ENCODE measurements at places on chromosomes 4 and X.
A peak's percentile ranks its signal among the peaks of the same experiment; 100 is the strongest.

GRCh38 chr4:121189326-121190215 lies 25.4 kb upstream of the TNIP3 start:
- DNase-seq, result no peak

- no peak for DNase-seq
Observed at GRCh38 chrX:45954026-45954425, 591.2 kb downstream of the ZNF674 start.

- DNase-seq, result no peak
Observed at GRCh38 chrX:45198706-45199105, 2.0 kb downstream of the DIPK2B start.

DNA sequence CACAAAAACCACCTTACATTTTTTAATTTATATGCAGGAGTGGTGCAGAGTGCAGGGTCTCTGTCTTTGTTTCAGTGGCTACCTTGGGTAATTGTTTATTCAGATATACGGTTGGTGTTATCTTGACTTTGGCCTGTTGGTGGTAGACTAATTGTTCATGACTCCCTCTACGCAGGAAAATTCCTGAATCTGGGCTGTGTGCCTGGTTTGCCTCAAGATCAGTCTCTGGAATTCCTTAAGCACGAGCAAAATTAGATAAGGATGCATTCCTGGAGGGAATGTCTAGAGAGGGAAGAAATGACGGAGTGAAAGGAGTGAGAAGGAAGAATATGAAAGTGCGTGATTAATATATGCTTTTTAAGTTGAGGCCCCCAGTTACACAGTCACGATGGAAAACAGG lies 576.9 kb upstream of the PCDH10 start:
- DNase-seq, result no peak

- no peak for DNase-seq
Observed at GRCh38 chr4:88975958-88976774, 80.8 kb downstream of the FAM13A start.

DNA sequence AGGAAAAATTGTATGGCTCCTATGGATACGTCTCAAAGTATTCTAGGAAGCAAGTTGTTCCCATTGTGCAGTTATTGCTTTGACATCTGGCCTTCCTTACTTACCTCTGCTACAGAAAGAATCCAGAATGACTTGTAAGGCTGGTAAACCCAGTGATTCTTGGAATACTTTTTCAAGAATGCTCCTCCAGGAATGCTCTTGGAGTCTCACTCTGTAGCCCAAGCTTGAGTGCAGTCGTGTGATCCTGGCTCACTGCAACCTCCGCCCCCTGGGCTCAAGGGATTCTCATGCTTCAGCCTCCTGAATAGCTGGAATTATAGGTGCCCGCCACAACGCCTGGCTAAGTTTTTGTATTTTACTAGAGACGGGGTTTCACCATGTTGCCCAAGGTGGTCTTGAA lies 38.1 kb downstream of the GAB1 start:
- no peak for DNase-seq

DNA sequence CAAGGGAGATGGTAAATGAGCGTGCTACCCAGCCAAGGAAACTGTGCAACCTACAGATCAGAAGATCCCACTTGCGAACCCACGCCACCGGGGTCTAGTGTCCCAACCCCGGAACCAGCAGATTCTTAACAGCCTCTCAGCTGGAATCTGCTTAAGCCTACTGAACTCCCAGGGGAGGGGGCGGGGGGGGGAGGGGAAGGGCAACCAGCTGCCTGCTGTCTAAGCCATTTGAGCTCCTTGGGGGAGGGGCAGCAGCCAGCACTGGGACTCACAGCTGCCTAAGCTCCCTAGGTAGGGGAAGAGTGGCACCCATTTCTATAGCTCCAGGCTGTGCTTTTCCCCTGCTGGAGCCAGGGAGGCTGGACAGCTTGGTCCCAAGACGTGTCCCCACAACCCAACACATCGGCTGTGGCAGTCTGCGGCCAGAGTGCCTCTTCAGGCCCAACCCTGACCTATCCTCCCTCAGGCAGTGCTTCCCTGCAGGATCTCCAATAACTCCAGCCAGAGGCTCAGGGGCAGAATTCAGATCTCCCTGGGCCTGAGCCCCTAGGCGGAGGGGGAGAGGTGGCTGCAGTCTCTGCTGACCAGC lies 289.2 kb downstream of the LDB2 start:
- DNase-seq, result no peak

DNA sequence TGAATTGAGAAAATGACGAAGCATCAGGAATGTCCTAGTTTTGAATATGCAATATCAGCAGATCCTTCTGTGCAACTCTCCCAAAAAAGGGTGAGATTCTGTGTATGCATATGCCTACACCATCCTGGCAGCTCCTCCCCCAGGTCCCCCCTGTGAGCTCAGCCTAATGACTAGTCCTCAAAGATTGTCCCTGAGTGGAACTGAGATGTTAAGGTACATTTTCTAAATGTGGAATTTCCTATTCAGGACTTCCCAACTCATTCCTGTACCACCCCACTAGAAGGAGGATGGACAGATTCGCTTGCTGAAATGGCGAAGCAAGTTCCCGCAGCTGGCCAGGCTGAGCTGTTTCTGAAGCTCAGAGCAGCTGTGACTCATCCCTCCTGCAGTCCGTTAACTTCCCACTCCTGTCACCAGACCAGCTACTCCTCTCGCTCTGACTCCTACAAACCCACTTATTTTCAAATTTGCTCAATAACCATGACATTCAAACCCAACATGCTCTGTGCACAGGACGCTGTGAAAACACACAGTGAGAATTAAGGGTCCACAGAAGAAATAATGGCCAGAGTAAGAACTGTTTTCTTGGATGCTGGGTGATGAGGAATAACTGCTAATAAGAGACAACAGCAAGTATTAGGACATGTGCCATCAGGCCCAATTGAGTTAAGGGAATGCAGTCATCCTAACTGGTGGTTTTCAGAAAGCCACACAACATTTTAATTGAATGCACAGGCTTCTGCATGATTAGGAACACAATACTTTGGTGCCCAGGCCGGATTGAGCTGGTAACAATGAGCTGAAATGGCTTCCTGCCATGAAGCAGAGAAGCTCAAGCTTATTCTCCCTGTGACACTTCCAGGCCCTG lies 40.0 kb upstream of the IRF2 start:
- peak; percentile 60 for DNase-seq

GRCh38 chr4:140826701-140827027 lies 70.5 kb upstream of the TBC1D9 start:
- no peak for DNase-seq

DNA sequence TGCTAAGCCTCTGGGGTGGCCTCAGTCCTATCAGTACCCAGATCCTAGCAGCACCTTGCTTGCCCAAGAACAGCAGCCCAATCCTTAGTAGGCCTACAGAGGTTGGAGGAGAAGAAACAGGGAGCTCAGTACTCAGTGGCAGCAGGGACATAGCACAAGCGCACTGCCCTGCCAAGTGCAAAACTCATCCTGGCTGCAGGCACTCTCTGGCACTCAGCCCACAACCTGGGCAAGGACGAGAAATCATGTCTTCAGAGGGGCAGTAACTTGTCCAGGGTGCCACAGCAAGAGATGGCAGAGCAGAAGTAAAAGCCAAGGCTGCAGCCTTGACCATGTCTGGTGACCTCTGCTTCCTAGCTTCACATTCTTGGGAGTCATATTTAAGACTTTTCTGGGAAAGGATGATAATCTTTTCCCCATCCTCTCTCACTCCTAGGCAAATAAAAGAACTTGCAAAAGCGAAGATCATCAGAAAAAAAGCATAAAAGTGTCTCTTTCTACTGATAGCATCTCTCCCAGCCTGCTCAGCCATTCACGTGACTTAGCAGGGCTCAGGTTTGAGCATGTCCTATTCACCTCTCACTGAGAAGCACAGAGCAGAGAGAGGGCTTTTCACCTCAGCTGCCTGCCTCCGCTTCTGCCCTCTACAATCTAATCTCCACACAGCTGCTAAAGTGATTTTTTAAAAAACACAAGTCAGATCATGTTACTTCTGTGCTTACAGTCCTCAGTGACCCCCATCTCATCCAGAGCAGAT lies 37.2 kb upstream of the MAGEA4 start:
- no peak for DNase-seq

- DNase-seq, result no peak
Observed at GRCh38 chr4:8427761-8428287, 12.7 kb downstream of the ACOX3 start.

DNA sequence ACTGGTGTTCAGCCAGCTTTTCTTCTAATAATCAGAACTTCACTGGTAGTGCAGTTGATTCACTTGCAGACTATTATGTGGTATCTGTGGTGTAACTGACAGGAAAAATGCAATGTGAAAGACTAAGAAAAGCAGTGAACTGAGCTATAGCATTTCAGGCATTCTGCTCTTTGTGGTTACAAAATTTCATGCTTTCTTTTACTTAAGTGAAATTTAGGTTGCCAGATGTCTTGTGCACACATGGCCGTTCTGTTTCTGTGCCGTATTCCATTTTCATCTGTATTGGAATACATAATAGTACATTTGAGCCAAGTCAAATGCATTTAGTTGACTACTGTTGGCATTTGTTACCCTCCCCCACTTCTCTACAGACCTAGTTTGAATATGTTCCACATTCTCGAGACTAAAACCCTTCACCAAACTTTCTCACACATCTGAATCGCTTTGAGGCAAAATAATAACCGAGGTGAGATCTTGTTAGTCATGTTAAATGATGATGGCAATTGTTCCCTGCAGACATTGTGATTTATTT lies 8.2 kb downstream of the RTL3 start:
- no peak for DNase-seq

DNA sequence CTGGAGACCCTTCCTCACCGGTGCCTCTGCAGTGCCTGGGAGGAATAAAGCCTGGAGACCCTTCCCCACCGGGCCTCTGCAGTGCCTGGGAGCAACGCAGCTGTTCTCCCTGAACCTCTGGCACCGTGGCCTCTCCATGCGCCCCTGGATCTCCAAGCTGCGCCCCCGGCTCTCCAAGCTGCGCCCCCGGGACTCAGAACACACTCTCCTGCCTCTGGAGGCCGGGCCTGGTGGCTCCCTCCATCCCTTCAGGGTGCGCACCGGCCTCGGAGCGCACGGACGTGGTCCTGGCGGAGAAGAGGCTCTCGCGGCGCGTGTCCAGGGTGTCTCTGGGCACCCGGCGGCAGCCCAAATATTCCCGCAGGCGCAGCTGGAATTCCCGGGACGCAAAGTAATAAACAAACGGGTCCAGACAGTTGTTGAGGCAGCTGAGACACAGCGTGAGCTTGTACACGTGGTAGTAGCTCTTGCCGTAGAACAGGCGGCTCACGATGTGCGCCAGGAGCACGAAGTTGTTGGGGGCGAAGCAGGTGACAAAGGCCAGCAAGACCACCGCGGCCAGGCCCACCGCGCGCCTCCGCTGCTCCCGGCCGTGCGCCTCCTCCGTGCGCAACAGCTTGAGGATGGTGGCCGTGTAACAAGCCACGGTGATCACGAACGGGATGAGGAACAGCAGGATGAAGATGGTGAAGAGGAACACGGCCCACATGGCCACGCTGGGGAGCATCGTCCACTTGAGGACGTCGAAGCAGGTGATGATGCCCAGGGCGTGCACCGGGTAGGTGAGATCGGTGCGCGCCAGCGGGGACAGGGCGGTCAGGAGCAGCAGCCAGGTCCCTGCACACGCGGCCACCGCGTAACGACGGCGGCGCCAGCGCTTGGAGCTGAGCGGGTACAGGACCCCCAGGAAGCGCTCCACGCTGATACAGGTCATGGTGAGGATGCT lies 12.8 kb upstream of the ASMTL start:
- DNase-seq, result no peak

- no peak for DNase-seq
Observed at GRCh38 chr4:12645732-12646131, 838.4 kb downstream of the RAB28 start.

GRCh38 chr4:155530290-155530689 lies 136.4 kb upstream of the GUCY1A1 start:
- DNase-seq, result no peak

GRCh38 chrX:105648732-105649131 lies 173.6 kb upstream of the NRK start:
- no peak for DNase-seq

DNA sequence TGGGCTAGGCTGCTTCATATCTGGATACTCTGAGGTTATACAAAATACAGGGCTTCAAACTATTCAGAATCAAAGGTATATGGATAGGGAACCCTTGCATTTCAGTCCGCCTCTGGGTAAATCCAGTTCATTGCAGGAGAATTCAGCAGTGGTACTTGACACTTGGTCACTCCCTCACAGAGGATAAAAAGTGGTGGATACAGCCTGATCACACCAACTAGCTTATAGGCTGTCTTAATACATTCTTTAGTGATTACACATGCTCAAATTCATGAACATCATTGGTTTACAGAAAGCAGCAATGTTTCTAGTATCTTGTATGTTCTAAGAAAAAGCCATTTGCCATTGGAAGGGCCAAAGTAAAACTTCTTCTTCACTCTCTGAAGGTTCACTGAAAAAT lies 104.8 kb upstream of the PDE5A start:
- DNase-seq, result no peak

DNA sequence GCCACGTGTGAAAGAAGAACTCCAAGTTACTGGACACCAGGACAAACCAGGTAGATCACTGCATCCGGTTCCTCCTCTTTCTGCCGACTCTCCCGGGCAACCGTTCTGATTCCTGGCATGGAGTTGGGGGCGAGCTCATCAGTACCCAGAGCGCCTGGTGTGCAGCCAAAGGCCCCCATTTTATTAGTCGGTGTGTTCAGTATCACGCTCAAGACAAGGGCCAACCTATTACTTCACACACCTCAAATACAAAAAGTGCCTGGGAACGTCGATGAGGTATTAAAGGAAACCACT lies 2.8 kb upstream of the CTBP1 start:
- DNase-seq, result no peak

DNA sequence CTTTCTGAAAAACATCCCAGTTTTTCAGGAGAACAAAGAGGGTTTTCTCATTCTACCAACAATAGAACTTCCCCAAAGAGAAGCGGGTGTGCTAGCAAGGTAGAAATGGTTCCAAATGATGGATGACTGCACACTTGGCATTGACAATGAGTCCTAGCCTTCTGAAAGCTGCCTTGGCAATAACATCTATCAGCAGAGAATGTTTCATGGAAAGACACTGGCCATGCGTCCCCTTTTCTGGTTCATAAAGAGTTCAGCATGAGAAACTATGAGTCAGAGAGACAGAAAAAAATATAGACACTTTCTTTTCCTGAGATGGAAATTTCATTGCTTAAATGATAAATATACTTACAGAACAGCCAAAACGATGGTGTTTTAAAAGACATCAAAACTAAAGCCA lies 236.9 kb upstream of the PRKX start:
- no peak for DNase-seq

Data from H54 (cell line).